ENCODE measurements at places on chromosomes 13 and 19.

DNA sequence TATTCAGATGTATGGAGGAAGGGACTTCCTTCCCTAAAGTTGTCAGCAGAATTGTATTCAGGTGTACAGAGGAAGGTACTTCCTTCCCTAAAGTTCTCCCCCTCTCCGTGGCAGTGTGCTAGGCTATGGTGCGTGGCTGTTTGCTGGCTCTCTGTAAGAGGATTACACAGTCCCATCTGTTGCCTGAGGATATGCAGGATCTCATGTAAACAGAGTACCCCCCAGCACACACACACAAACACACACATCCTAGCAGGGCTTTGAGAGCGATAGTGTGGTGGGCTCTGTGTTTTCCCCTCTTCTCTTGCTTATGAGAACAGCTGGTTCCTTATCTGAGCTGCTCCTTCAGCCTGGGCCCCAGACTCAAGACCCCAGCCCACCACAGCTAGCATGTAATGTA lies 10.3 kb downstream of the NEK5 start:
- DNase-seq: no peak

- DNase-seq: no peak
Measured at GRCh38 chr19:46491975-46492682, 3.5 kb downstream of the PNMA8B start.

DNA sequence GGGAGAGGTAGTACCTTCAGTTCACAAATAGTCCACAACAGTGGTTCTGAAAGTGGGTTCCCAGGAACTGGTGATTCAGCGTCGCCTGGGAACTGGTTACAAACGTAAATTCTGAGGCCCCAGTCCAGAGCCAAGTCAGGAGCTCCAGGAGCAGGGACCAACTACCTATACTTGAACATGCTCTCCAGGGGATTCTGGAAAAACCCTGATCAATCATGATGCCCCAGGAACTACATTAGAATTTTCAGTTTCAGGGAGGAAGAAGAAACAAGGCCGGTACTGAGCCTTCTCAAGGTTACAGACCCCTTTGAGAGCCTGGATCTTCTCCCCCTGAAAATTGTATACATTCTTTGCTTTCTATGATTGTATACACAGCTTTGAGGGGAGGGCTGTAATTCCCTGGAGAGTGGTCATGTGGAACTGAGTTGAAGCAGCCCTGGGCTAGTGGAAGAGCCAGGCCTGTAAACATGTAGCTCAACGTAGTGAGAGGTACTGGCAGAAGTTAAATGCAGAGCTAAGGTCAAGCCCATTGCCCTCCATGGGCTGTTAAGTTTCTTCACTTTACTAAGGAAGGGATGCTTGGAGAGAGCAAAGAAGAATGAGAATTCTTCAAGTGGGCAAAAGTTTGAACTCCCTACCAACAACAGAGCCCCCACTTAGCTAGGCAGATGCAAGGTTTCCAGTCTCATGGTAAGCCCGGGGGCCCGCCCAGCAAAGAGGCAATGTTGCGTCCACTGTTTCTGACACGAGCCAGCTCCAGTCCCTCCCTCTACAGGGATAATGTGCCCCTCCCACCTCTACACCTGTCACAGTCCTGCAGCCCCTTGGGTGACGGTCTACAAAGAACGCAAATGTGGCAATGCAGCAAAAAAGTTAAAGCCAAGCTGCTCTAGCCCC lies 17.0 kb downstream of the DOCK9 start:
- no peak for DNase-seq

DNA sequence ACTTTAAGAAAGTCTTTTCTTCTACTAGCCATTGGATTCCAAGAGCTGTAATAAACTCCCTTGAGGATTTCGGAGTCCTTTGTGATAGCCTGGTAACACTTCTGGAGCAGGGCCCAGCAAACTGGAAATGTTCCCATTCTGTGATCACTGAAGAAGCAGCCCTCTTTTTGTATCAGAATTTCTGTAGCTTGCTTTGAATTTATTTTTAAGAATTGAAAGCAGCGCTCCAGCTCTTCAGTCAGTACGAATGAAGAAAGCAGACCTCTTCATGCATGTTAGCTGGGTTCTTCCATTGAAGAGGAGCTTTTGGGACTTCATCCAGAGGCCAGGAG lies 141.5 kb downstream of the AKAP11 start:
- DNase-seq: no peak

DNA sequence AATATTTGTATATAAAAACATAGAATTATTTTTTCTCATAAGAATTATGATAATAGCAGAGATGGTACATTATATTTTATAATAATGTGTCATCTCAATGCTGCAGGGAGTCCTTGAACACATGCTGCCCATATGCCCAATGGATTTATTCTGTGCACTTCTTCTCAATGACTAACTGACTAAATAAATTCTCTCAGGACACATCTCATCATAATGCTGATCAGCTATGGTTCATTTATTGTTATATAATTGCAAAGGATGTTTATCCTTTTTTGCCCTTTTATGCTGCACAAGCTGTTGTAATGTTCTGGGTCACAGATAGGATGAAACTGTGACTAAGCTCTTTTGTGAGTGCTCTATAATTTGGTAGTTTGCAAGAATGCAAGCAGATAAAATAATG lies 1273.3 kb upstream of the ATXN8OS start:
- no peak for DNase-seq

- DNase-seq: peak; percentile 76
Measured at GRCh38 chr19:38634757-38635482, 12.5 kb upstream of the ACTN4 start.

GRCh38 chr13:105763851-105764250 lies 771.6 kb downstream of the EFNB2 start:
- no peak for DNase-seq

- DNase-seq: no peak
Measured at GRCh38 chr13:105929505-105929904, 606.0 kb downstream of the EFNB2 start.

- DNase-seq: no peak
Measured at GRCh38 chr13:31686670-31687425, 52.5 kb upstream of the RXFP2 start.

- DNase-seq: no peak
Measured at GRCh38 chr19:31092274-31092673, 257.0 kb downstream of the TSHZ3 start.

DNA sequence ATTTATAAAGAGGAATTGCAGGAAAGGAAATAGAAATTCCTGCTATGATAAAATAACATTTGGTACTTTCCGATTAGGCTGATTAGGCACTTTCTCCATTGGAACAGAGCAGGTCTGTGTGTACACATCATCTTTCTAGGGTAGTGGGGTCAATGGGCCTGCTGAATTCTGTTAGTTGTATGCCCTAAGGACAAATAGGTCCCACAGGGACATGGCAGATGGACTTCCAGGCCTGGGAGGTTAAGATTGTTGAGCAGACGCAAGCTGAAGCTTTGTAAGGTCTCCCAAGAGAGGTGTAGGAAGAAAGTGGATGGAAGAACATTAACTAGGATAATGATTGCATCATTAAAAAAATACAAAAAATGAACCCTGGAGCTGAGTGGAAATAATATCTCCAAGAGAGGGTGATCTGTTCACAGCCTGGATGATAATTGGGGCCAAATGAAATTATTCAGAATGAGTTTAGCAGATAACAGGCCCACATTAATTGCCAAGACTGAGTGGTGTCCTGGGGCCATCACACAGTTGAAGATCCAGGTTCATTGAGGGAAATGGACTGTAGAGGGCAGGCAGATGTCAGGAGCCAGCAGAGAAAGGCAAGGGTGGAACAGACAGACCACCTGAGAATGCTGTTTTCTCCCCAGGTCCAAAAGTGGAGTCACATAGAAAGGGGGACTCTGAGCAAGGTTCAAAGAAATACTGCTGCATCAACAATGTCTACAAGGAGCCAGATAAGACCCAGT lies 215.1 kb downstream of the DNAJC15 start:
- DNase-seq: no peak
